ENCODE measurements at places on chromosomes 12 and 14.

- no peak for DNase-seq
These were observed 326.7 kb downstream of the ATP23 start for GRCh38 chr12:58268069-58268468.

GRCh38 chr14:20376071-20376588 is 32.7 kb downstream of the PARP2 start:
- no peak for DNase-seq

DNA sequence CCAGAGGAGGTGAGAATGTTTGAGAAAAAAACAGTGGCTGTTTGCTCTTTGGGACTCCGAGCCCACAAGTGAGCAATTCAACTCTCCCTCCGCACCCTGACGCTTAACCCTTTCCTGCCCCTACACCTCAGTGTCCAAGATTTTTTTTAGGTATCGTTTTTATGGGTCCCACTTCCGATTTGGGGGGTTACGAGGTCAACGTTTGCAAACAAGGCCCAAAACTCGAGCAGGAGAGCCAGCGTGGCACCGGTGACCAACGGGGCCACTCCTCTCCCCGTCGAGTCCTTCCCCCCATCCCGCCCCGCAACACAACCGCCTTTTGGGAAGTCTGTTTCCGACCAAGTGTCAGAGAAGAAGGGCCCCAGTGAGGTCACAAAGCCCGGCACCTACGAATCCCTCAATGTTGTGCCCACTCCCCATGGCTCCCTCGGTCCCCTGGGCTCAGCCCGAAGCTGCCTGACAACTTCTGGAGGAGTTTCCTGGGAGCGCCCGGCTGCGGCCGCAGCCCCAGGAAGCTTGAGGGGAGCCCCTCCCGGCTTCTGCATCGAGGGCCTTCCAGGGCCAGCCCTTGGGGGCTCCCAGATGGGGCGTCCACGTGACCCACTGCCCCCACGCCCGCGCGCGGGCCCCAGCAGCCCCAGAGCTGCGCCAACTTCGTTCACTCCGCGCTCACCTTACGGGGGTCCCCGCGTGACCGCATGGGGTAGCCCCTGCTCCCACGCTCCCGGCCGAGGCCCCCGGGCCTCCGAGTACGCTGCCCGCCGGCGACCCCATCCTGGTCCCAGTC is 1.2 kb downstream of the CDK2AP1 start:
- DNase-seq, result no peak

DNA sequence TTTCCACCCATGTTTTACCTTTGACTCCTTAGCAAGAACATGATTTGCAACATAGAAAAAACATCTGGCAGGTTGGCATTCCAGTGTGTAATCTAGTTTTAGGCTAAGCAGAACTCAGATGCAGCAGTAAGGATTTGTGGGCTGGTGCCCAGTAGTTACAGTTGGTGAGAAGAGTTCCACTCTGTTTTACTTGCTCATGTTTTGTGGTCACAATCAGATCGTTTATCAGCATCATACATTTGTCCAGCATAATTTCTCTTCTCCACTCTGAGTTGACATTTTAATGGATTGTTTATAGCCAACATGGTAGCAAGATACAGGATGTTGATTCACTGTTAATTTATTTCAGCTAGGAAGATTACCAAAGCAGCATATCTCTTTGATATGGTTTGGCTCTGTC is 120.0 kb downstream of the PDE6H start:
- no peak for DNase-seq

GRCh38 chr12:111699-112493 is 45.3 kb downstream of the IQSEC3 start:
- DNase-seq, result no peak

DNA sequence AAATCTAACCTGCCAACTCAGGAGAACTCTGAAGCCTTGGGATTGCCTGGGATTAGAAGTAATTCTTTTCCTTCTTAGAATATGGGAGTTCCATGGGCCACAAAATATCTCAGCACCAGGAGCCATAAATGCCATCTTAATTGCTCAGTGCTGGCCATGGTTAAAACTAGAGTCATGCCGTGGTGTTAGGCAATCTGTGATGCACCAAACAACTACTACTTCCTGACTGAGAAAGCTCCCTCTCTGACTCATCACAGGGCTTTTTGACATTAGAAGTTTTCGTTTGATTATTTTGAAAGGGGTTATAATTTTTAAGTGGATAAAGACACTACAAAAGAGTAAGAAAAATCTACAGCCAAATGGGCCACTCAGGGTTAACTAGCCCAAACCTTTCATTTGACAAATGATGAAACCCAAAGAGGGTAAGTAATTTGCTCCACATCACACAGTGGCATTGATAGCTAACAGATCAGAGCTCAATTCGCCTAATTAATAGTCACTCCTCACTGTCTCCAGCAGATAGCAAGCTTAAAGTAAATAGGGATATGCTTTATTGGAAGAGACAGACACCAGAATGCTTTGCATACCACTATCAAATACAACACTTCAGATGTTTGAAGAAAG is 377.3 kb downstream of the EMP1 start:
- DNase-seq, result no peak

- no peak for DNase-seq
These were observed 362.6 kb upstream of the CLEC14A start for GRCh38 chr14:38618514-38618913.

DNA sequence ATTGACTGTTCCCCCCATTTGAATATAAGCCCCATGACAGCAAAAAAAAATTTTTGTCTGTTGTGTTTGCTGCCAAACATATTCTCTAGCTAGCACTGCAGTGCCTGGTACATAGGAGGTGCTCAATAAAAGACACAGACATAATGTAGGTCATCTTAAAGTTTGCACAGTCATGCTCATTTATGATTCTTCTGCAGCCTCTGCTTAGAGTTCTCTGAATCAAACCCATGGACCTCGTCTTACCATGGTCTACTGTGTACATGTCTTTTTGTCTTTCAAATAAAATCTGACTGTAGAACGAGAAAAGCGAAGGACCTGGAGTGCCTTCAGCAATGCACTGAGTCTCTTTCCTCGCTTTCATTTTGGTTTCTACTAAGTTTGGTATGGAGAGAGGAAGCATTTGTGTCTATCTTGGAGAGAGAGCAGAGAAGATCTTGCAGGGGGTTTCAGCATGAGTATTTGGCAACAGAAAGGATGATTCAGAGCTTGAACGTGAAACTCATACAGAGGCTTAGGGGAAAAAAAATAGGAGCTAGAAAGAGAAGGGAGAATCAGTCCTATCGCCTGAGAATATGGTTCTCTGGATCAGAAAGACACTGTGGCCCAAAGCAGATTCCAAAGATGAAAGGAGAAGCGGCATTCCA is 38.8 kb upstream of the TMCC3 start:
- no peak for DNase-seq

DNA sequence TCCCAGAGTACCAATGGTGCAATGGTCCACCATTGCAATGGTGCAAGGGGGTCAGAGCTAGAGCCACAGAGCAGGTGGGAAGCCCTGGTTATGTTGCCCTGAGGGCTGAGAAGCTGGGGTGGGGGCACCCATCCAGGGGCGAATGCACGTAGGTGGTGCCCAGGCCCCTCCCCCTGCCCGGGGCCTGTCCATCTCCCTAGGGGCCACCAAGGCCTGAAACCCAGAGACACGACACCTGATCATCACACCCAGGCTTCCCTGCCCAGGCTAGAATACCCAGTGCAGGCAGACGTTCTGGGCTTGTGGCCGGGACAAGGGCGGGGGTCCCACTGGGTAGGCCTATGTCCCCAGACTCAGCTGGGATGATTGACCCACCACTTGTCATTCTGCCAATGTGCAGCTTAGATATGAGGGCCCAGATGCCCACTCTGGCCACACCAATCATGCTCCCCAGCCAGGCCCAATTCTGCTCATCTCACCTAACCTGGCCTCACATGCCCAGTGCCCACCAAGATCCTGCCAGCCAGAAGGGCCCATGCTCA is 83.2 kb downstream of the ALG10 start:
- no peak for DNase-seq

GRCh38 chr12:116646901-116647300 is 87.7 kb downstream of the MAP1LC3B2 start:
- no peak for DNase-seq

DNA sequence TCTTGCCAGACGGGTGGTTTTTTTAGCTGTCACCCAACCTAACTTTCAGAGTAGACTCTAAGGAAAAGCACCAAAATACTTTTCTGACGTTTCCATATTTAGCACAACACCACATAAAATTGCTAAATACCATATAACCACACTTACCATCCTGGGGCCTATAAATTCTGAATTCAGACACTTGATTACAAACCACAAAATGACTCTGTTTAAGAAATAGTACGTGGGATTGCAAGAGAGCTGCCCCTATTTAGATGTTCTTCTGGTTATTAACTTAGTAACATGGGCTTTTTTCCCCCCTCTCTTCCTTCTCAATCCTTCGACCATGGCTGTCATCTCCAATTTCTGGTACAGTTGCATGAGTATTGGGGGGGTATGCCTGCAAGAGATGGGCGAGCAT is 287.7 kb downstream of the BMP4 start:
- no peak for DNase-seq

DNA sequence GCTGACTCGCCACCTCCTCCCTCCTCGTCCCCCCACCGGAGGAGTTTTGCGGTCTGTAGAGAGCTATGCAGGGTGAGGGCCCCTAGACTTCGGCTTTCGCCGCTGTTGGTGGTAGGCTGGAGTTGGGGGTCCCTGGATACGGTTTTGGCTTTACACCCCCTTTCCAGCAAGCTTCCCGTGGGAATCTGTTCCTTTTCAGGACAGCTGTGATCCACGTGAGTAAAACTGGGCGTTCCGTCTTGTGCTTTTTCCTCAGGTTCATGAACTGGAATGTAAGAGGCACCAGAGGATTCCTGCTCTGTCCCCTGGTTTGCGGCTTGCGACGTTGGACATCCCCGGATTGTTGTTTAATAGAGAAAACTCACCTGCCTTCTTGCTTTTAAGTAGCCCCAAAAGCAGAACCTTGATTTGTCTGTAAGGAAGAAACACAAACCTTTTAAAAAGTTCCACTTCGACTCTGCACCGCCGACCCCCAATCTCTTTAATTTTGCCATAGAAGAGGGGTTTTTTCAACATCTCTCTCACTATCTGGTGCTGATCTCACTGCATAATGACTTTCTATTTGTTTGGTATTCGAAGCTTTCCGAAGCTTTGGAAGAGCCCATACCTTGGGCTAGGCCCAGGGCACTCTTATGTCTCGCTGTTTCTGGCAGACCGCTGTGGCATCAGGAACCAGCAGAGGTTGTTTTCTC is 490 bp downstream of the PRORP start:
- no peak for DNase-seq

- DNase-seq, result no peak
These were observed 19.5 kb downstream of the C14orf132 start for GRCh38 chr14:96058576-96059200.

DNA sequence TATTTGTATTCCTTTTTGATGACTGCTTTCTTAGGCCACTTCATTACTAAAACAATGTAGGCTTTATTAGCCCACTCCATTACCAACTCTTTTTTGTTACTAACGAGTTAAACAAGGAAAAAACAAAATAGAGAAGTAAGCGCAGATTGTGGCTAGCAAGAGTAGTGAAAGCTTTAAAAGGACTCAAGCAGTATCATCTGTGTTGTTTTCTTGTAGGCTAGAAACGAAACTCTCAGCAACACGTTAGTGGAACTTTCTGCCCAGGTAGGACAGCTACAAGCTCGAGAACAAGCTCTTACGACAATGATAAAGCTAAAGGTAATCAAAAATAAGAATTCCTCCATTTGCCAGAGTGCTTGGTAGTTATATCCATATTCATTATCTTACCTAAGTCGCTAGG is 11.1 kb downstream of the CCDC62 start:
- no peak for DNase-seq

GRCh38 chr12:4787965-4788364 is 67.8 kb downstream of the GALNT8 start:
- no peak for DNase-seq

- no peak for DNase-seq
These were observed 242.3 kb downstream of the ANO6 start for GRCh38 chr12:45458238-45458637.

GRCh38 chr14:105863296-105864108 is 337.1 kb downstream of the TMEM121 start:
- DNase-seq, result no peak

DNA sequence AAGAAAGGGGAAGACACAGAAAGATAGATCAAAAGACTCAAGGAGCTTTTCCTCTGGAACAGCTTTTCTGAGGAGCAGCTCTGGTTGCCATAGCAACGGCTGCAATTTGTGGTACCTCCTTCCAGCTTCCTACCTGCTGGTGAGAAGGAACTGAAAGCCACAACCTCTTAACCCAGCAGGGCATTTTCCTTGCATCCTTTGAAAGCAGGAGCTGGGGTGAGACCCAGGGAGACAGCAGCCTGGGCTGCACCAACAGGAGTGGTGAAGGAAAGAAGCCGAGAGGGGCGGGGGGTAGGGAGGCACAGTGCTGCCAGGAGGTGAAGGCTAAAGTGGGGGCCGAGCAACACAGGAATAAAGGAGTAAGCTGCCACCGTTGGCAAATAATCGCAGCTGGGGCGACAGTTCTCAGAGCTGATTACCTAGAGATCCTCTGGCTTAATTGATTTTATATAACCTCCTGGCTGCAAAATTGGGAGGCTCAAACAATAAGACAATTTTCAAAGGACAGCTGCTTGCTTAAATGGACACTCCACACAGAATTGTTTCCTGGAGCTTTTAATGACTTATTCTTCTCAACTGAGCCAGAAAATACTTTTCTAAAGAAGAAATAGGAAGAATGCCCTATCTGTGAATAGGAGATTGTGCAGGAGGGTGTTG is 129.4 kb downstream of the RPAP3 start:
- DNase-seq, result peak; percentile 91
